ENCODE measurements at places on chromosomes 12 and 14.

DNA sequence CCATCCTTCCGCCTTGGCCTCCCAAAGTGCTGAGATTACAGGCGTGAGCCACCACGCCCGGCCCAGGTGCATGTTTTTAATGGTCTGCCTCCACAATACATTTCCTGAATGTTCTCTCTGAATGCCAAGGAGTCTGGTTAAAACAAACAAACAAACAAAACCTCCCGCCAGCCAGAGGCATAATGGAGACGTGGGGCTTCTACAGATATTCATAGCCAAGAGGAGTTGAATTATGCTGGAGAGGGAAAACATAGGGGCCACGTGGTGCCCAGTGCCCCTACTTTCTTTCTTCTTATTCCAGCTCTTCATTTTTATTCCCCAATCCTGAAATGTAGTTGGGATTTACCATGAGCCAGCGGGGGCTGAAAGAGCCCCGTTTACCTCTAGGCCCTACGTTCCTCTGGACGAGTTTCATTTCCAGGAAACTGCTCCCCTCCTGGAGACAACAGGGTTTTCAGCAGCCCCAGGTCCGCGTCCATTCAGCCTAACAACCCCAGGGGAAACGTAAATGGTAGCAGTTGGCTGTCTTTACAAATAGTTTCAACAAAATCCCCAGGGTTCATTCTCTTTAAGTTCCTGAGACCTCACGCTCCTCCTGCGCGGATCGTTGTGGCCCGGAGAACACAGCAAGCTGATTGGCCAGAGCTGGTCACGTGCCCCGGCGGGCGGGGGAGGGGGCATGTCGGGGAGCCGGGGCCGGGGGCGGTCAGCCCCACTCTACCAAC, 108.5 kb upstream of the ESRRB start:
- DNase-seq, result no peak

- DNase-seq, result no peak
These were observed 7.3 kb downstream of the GUCY2C start for GRCh38 chr12:14689144-14689543.

- no peak for DNase-seq
These were observed 31.5 kb downstream of the CLEC1A start for GRCh38 chr12:10067264-10067663.

DNA sequence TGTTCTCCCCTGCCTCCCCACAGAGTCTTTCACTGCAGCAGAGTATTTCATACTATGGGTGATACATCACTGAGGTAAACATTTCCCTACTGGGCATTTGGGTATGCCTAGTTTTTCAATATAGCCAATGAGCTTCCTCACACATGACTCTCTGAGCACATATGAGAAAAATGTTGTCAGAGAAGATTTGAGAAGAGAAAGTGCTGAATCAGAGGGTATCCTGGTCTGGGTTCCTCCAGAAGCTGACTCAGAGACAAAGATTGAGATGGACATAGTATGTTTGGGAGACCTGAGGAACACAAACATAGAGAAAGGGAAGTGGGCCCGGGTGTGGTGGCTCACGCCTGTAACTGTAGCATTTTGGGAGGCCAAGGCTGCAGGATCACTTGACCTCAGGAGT, 12.6 kb downstream of the SLC8B1 start:
- DNase-seq, result no peak

DNA sequence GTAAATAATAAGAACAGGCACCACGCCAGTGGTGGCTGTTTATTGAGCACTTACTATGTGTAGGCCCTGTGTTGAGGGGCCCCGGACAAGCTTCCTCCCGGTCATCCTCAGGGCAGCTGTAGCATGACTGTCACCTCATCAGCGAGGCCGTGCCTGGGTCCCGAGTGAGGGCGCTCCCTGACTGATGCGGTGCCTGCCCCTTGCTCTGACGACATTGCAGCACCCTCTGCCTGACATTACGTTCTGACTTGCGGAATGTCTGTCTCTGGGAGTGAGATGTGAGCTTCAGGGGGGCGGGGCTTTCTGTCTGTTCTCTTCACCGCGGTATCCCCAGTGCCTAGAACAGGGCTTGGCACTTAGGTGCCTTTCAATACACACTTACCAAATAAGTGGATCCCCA, 167.6 kb downstream of the RBM19 start:
- no peak for DNase-seq

DNA sequence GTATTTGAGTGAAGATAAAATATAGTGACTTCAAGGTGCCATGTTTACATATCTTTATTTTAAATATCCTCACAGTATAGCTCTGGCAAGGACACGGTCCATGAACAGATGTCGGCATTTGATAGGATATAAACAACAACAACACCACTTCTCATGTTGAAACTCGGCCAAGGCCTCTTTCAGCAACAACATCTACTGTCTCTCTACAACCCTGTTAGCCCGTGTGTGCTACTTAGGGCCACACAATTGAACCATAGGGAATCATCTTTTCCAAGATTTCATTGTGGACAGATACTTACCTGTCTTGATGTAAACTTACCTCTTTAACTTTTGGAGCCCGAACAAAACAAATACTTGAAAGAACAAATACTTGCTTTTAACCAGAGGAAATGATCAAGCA, 168.7 kb upstream of the SSTR1 start:
- no peak for DNase-seq

DNA sequence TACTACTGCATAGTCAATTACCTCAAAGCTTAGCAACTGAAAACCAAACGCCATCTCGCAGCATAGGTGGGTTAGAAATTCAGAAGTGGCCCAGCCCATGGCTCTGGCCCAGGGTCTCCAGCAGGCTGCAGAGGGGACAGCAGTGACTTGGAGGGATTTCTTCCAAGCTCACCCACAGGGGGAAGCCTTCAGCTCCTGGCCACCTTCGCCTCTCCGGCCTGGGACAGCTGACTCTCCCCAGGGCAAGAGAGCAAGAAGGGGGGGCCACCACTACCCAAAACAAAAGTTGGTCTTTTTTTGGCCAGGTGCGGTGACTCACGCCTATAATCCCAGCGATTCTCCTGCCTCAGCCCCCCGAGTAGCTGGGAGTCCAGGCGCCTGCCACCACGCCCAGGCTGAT, 32.2 kb upstream of the ANKRD9 start:
- no peak for DNase-seq

- no peak for DNase-seq
These were observed 9.6 kb upstream of the SNAPC1 start for GRCh38 chr14:61752626-61753025.

GRCh38 chr12:89542912-89543592, 17.2 kb upstream of the POC1B start:
- peak; percentile 56 for DNase-seq

GRCh38 chr12:473863-474577, 14.3 kb downstream of the B4GALNT3 start:
- no peak for DNase-seq

DNA sequence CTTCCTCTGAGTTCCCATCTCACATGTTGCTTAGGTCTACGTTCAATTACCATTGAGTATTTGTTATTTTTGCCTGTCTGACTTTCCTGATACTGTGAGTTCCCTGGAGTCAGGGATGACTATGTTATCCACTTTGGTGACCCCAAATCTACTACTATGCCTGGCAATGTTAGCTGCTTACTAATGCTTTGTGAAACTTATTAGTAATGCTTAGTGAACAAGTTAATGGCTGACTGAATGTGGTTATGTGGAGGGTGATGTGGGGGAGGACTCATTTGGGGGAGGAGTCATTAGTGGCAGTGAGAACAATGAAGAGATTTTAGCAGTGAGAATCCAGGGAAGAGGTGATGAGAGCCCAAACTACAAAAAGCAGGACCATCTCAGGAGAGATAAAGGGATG, 121.6 kb downstream of the KTN1 start:
- no peak for DNase-seq

GRCh38 chr12:89862511-89863445, 154.1 kb upstream of the ATP2B1 start:
- no peak for DNase-seq

DNA sequence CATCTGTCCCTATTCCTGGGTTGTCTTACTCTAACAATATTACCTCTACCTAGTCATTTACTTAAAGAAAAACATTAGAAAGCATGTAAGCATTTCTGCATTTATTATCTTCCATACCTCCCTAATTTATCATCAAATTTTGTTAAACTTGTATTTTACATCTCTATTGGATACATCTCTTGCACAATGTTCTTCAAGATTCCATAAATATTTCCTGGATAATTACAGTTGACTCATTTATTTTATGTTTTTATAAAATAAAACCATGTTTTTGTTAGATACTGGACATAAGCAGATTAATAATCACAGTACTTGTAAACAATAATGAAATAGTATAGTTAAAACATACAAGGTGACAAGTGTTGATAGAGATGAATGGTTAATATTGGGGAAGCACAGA, 209.0 kb downstream of the TMTC3 start:
- DNase-seq, result no peak

DNA sequence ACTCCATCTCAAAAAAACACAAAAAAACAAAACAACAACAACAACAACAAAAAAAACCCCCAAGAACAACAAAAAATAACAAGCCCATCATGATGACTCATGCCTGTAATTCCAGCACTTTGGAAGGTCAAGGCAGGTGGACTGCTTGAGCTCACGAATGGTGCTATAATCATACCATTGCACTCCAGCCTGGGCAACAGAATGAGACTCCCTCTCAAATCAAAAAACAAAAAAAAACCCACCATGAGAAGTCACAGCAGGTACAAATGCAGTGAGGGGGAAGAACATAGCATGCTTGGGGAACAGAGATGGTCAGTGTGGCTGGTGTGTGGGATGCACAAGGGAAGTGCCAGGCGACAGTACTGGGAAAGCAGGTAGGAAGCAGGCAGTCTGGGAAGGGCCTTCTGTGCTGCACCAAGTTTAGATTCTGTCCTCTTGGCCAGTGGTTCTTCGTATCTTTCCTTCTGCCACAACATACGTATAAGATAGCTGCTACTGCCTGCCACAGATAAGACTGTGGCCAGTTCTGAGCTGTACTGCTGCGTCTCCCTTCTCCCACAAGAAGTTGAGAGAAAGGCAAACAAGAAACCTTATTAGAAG, 28.0 kb downstream of the ATG14 start:
- no peak for DNase-seq

DNA sequence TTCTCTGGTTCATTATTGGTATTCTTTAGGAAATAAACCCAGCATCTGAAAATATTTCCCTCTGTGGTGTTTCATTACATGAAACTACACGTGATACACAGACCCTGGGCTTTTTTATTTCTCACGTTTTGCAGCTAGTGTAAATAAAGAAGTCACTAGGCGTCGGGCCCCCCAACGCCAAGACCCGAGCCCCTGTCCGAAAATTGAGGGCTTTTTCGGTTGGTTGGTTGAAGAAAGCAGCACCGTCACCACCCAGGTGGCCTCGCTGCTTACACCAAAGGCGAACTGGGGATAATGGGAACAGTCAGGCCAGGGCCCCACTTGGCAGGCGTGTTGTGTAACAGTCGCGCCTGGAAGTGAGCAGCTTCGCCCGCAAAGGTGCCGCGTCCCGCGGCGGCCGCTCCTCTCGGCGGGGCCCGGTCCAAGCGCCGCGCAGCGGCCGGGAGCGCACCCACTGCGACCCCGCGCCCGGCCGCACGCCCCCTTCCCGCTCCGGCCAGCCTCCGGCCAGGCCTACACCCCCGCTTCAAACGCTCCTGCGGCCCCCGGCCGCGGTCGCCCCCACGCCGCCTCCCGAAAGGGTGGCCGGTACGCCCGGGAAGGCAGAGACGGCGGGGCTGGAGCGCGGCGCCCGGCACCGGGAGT, 1.2 kb downstream of the DUSP16 start:
- peak; percentile 30 for DNase-seq

- DNase-seq, result no peak
These were observed 77.5 kb upstream of the ABCD2 start for GRCh38 chr12:39697108-39697507.

DNA sequence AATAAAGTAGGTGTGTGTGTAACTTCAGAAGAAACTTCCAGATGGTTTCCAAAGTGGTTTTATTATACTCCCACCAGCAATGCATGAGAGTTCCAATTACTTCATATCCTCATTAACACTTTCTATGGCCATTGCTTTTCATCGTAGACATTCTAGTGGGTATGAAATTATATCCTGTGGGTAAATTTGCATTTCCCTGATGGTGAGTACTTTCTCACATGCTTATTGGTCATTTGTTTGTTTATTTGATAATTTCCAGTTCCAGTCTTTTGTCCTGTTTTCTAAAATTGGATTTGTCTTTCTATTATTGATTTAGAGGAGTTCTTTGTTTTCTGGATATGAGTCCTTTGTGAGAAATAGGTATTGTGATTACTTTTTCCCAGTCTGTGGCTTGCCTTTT, 70.9 kb downstream of the PRKCH start:
- DNase-seq, result no peak

- DNase-seq, result no peak
These were observed 361.8 kb downstream of the C12orf50 start for GRCh38 chr12:87667378-87667777.

GRCh38 chr14:87325741-87326140, 667.2 kb downstream of the GALC start:
- DNase-seq, result no peak

- DNase-seq, result no peak
These were observed 56.6 kb downstream of the GALNT4 start for GRCh38 chr12:89468017-89468416.

DNA sequence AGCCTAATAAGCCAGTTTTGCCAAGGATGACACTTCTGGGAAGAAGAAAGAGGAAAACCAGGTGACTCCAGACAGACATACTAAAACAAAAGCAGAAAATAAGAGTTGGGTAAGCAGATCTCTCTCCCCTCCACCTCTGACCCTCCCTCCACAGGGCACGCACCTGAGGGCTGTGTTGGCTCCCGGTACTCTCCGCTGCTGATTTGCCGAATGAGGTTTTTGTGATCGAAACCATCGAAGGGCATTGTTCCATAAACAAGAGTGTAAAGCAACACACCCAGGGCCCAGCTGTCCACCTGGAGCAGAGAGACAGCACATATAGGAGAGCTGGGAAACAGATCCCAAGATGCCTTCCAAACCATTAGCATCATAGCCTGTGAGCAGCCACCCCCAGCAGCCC, 68.1 kb downstream of the NUAK1 start:
- DNase-seq, result no peak

- no peak for DNase-seq
These were observed 9.1 kb upstream of the TMTC1 start for GRCh38 chr12:29792853-29793252.

GRCh38 chr14:26926585-26926984, 328.8 kb upstream of the NOVA1 start:
- no peak for DNase-seq

DNA sequence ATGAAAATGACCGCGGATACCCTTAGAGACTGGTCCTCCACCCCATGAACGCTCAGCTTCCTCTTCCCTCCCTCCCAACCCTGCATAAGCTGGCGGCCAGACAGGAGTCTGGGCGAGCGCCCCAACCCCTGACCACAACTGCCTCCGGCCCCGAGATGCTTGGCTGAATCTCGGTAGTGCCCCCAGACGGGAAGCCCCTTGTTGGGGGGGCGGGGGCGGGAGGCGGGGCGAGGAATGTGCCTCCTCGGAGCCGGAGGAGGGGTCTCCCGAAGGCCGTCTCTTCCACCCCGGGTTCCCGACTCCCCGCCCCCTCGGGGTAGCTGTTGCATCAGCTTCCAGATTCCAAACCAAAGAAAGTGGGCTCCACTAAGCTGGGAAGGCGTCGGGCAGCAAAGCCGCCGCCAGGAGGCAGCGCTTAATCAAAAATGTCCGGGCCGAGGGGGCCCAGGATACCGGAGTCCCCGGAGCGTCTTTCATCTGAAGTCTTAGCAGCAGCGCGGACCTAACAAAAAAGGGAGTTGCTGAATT, 7.1 kb upstream of the MRPL52 start:
- peak; percentile 60 for DNase-seq

GRCh38 chr12:2051700-2052621, 826 bp upstream of the CACNA1C start:
- DNase-seq, result no peak

- no peak for DNase-seq
These were observed 190.5 kb downstream of the PHETA1 start for GRCh38 chr12:111178181-111179081.

GRCh38 chr14:24389226-24389848, 9.5 kb upstream of the NYNRIN start:
- no peak for DNase-seq

Measured in activated CD4-positive, alpha-beta T cell treated with anti-CD3 and anti-CD28 coated beads, Interleukin-2, amount 50 U/mL, for 4 hours (primary cell).